Fibroblast of skin of scalp (primary cell): ENCODE measurements at places on chromosomes 4 and X.

DNA sequence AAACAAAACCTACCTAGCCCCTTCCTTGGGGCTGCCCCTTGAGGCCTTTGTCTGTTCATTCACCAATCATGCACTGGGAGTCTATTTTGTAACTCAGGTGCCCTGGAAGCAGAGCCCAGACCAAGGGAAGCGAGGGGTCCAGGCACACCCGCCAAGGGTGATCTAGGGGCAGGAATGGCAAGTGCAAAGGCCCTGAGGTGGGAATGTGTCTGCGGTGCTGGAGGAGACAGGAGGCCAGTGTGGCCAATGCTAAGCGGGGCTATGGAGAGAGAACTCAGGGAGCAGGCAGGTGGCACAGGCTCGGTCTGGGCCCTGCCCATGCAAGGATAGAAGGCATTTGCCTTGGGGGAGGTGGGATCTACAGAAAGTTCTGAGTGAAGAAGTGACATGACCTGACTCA lies 3.5 kb upstream of the SH3BP2 start:
- DNase-seq = no peak

GRCh38 chr4:106365613-106366012 lies 3.0 kb downstream of the GIMD1 start:
- peak; percentile 91 for DNase-seq

DNA sequence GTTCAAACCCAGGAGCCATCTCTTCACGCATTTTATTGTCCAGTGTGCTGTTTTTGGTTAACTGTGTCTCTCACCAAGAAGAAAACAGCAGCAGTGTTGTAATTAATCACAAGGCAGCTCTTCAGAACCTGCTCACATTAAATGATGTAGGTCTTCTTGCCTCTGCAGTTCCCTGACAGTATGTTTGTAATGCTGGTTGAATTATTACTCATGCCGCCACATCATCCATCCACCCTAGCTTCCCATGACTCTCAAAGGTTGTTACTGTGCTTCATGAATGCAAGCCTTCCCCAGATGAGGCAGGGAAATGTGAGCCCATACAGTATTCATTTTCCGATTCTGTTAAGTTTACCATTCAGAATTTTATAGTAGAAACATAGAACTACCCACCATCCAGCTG lies 17.4 kb downstream of the TLR10 start:
- peak; percentile 40 for DNase-seq

- DNase-seq = peak; percentile 58
These were observed 36.7 kb downstream of the SMPX start for GRCh38 chrX:21721195-21721594.

DNA sequence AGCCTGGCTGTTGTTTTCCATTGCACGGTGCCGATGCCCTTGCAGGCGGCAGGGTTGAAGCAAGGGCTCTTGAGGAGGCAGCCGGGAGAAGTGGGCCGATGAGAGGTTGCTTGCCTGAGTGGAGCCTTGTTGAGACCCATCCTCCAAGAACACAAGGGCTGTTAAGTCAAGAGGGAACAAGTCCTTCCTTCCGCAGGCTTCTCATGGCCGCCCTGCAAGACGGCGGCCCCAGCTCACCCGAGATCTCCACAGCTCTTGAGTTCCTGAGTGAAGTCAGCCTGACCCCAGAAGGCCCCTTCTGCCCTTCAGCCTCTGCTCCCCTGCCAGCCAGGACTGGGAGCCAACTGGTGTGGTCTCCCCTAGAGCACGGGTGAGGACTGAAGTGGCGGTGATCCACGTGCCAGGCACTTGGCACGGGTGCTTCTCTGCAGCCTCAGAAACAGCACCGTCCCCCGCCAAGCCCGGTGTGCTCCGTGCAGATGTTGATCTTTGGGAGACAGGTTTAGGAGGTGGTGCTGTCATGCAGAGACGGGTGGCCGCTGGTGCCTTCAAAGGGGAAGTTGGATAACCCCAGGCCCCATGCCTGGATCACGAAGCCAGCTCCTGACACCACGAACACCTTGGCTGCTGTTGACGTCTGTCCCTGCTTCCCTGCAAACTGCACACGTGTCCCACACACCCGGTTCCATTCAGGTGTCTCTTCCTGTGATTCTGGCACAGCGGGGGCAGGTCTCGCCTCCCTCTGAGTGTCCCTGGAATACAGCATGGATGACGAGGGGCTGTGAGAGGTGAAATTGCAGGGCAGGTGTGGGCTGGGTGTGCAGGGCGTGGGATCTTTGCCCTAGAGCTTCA lies 164.4 kb upstream of the PSAPL1 start:
- no peak for DNase-seq

DNA sequence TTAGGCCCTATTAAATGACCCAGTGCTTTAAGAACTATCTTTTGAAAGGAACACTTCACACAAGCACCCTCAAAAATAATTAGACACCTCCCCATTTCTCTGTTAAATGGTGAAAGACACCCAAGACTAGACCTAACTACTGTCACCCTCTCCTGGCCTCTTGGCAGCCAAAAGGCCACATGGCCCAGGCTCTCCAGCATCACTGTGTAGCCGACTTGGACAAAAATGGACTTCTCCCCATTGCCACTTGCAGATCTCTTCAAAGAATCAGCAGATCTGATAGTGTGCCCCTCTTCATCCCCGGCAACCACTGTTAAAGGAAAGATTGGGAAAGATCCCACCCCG lies 2.0 kb downstream of the MID1IP1 start:
- no peak for DNase-seq
